ENCODE measurements at places on chromosomes 1 and 21. TPM values are rescaled to one million over a fixed set of nuclear protein-coding genes. Genes with fewer than 3 reads are reported as not detected.

CZIB gene
- 80.4 TPM for polyA plus RNA-seq

- no peak for DNase-seq
Measured at GRCh38 chr1:21097729-21098128, 79.0 kb downstream of the EIF4G3 start.

MFAP2 gene
- 186 TPM for polyA plus RNA-seq

- no peak for DNase-seq
Measured at GRCh38 chr1:66623812-66624211, 89.9 kb downstream of the SGIP1 start.

MYOG gene
- 0.14 TPM for polyA plus RNA-seq

SLAMF6 gene
- 0.21 TPM for polyA plus RNA-seq

- no peak for DNase-seq
Measured at GRCh38 chr1:155061381-155062150, 2.0 kb upstream of the EFNA4 start.

- DNase-seq, result peak; percentile 78
Measured at GRCh38 chr1:7752512-7753417, 18.3 kb upstream of the VAMP3 start.
